ENCODE measurements at places on chromosomes 5 and 9.

GRCh38 chr9:23750808-23751207, 75.2 kb downstream of the ELAVL2 start:
- DNase-seq: no peak

- DNase-seq: no peak
Observed at GRCh38 chr9:95746408-95747180, 128.9 kb upstream of the ERCC6L2 start.

GRCh38 chr5:130198927-130199326, 294.7 kb downstream of the CHSY3 start:
- DNase-seq: no peak

- no peak for DNase-seq
Observed at GRCh38 chr5:89573345-89573744, 690.4 kb upstream of the MEF2C start.

- no peak for DNase-seq
Observed at GRCh38 chr5:38376404-38376803, 118.0 kb downstream of the EGFLAM start.

DNA sequence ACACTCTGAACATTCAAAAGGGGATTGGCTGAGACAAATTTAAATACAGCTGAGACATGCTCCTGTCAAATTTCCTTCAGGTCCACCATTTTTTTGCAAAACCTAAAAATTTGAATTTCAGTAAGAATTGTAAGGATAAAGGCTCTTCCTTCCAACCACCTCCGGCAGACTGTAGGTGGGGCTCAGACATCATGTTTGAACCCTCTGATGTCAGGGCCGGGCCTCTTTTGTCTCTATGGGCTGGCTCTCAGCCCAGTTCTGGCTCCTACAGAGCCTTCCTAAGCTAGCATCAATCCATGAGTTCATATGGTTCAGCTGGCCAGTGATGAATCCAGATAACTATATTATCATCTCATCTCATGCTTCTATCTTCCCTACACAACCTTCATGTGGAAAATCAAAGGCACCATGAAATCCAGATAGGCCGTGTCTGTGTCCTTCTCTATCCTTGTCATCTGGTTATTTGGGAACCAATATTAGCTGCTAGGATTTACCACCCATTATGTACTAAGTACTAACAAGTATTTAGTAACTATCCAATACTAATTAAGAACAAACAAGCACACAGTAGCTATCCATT, 44.2 kb downstream of the NIPSNAP3B start:
- no peak for DNase-seq

- no peak for DNase-seq
Observed at GRCh38 chr9:87650611-87651295, 75.2 kb upstream of the CTSL start.

DNA sequence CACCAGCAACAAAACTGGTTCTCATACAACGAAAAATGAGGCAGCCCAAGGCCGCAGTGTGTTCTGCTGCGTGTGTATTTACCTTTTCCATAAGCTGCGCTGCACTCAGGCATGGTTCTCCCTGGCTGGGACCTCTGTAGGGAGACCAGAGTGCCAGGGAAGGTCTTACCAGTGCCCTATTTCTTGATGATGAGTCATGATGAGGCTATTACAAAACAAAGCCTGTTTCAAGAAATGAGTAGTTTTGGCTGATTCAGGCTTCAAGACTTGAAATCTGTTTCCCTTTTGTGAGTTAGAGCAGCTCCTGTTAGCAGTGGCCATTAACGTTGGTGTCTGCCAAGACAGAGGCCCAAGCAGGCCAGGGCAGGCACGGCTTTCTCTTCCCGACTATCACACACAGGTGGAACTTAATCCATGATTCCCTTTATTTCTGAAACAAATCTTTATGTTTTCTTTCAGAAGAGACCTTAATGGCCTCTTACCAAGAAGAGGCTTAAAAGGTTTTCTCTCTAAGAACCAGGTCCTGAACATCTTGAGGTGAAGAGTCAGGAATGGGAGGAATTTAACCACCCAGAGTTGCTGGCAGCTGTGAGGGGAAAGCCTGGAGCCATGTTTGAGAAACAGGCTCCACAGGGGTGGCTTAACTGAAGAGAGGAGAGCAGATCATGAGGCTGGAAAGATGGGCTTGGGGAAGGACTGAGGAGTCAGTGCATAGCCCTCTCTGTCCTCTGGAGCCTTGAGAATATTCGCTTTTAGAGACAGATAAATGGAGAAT, 41.4 kb upstream of the TIFAB start:
- peak; percentile 38 for DNase-seq

DNA sequence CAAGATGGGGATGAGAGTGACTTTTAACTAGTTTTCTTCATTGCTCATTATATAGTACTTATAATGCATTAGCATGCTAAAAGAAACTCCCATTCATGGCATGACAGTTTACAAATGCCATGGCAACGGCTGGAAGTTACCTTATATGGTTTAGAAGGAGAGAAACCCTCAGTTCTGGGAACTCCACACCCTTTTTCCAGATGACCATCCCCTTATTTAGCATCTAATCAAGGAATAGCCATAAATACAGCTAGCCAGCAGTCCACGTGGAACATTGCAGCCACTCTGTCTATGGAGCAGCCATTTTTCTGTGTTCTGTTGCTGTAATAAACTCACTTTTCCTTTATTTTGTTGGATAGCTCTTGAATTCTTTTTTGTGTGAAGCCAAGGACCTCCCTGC, 1137.8 kb downstream of the CDH18 start:
- DNase-seq: no peak

DNA sequence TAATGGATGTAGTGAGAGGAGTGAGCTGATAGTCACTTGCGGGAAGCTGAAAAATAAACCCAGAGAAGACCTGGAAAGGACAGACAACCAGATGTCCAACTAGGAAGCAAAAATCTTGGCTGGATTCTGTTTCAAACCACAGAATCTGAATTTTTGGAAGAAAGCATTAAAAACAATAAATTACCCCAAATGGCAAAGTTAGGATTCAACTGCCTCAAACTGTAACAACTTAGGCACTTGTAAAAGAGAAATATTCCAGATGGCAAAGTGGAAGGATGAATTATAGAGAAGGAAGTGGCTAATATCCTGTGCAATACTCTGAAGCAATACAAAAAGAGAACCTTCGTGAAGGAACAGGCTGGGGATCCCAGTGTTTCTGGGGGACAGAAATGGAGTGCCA, 46.8 kb upstream of the SLIT3 start:
- DNase-seq: no peak

- no peak for DNase-seq
Observed at GRCh38 chr9:91603932-91604331, 180.3 kb upstream of the NFIL3 start.

Data from SIG-M5 (cell line).